ENCODE measurements at places on chromosomes 13 and 19.

DNA sequence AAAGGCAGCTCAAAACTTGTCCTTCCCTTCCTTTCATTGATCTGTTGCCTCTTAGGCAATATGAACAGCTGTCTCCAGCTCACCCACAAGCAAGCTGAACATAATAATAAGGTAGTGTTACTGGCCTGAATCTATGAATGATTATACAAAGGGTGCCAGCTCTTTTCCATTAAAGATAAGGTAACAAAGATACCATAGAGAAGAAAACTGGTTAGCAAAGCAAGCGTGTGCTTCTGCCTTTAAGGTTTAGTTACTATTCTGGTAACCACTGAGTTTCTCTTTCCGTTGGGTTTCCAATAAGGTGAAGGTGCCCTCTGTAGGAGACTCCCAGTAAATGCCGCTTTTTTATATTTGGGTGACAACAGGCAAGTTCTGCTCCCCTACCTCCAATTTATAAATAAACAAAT, 12.1 kb upstream of the DACH1 start:
- DNase-seq, result no peak

GRCh38 chr19:48928164-48929025, 5.1 kb upstream of the DHDH start:
- DNase-seq, result no peak

- no peak for DNase-seq
Observed at GRCh38 chr13:21675095-21675991, 4.5 kb downstream of the FGF9 start.

DNA sequence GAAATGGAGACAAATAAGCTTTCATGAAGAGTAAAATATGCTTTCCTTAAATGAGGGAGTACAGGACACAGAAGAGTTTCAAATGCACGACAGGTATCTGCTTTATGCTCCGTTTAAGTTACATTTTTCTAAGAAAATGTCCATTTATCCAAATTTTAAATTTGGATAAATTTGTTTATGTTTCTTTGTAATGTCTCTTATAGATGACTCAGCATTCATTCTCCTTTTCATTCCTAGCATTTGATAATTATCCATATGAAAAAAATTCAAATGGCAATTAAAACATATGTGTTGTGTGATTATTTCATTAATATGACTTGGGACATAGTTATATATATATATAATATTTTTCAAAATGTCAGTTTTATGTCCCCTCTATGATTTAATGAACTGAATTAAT, 1449.3 kb downstream of the SLITRK1 start:
- DNase-seq, result no peak

- peak; percentile 76 for DNase-seq
Observed at GRCh38 chr19:36605101-36605876, at the start of gene ZNF382. Gene ZNF382, plus strand, starts transcription at chr19:36605313. Its CDS starts 4,602 bp downstream, at chr19:36609915.

DNA sequence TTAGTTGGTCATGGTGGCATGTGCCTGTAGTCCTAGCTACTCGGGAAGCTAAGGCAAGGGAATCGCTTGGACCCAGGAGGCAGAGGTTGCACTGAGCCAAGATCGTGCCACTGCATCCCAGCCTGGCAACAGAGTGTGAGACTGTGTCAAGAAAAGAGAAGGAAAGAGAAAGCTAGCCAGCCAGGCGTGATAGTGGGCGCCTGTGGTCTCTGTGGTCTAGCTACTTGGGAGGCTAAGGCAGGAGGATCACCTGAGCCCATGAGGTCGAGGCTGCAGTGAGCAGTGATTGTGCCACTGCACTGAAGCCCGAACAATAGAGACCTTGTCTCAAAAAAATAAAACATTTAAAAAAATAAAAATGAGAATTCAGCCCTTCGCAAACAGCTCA, 33.3 kb downstream of the TIMM13 start:
- DNase-seq, result no peak

- no peak for DNase-seq
Observed at GRCh38 chr19:46530636-46531035, 35.0 kb upstream of the PNMA8B start.

DNA sequence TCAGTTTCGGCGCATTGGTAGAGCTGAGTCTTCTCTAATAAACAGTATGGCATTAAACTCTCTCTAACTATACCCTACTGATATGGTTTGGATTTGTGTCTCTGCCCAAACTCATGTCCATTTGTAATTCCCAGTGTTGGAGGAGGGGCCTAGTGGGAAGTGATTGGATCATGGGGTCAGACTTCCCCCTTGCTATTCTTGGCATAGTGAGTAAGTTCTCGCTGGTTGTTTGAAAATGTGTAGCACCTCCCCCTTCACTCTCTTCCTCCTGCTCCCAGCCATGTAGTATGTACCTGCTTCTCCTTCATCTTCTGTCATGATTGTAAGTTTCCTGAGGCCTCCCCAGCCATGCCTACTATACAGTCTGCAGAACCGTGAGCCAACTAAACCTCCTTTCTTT, 682.7 kb upstream of the ARGLU1 start:
- DNase-seq, result no peak

- DNase-seq, result no peak
Observed at GRCh38 chr19:11166281-11167142, 10.9 kb upstream of the SPC24 start.

DNA sequence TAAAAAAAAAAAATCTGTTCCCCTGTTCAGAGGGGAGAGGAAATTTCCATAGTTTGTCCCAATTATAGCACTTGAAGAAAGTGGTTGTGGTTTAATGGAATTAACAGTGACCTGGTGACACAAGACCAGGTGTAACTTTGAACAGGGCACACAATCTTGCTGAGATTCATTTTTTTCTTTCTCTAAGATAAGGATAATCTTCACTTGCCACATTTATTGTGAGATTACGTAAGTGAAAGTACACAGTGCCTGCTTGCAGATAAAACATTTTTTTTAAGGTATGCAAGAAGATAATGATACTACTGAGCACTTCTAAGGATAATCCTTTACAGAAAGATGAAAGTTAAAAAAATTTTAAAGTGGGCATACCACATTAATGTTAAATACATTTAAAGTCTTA, 448.1 kb downstream of the DIAPH3 start:
- no peak for DNase-seq

DNA sequence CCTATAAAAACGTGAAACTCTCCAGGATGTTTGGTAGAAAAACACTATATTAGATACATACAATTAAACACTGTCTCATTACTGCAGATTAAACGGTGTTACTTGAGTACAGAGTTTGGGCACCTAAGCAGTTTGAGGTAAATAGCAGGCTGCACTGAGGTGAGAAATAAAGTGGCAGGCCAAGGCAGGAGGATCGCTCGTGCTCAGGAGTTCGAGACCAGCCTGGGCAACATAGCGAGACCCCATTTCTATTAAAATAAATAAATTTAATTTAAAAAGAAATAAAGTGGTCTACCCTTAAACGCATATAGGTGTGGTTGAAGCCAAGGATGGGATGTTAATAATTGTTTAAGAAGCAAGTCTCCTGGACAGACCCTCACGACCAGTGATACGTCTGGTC, 1.2 kb downstream of the PSPC1 start:
- no peak for DNase-seq

DNA sequence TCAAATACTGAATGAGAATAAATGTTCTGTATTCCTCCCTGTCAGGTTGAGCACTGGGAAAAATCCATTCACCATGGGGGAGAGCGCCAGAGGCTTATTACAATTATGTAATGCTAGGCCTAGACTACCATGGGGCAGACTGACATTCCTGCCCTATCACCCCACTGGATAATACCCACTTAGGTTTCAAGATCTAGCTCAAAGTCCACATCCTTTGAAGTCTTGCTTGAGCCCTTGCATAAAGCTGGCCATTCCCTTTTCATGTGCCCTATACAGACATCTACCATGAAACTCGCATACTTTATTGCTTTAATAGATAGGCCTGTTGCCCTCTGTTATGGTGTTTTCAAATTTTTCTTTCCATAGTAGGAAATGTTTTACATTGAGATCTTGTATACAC, 149.3 kb downstream of the RGCC start:
- DNase-seq, result no peak

DNA sequence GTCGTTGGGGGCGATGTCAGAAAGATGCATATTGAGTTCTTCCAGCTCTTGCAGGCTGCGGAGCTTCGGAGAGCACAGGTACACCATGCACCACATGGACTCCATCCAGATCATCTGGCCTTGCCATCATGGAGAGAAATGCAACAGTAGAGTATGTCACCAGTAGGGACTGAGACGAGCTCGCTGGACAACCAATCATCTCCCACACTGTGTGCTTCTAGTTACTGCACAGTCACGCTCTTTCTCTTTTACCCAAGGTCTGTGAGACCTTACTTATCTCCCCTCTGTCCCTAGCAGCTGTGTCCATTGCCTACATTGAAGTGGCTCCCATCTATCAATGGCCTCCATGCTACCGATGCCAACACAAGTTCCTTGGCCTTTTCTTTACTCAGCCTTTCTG, 90.5 kb downstream of the C13orf42 start:
- no peak for DNase-seq

DNA sequence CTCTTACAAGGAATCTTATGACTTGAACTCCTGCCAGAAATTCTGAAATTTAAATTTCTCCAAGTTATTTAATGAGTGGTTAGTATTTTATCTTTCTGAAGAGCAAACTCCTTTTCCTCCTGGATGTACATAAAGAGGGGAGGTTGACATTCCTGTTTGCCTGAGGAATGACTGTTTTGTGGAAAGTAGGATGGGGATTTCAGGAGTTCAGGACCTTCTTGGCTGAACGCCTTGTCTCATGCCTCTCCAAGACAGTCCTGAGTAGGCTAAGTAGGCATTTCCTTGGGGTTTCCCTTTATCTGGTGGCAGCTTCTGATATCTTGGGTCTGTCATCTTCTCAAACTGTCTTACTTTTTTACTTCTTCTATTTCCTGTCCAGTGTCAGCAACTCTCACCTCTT, 356.6 kb downstream of the TDRD3 start:
- no peak for DNase-seq

- no peak for DNase-seq
Observed at GRCh38 chr13:33164331-33164730, 121.2 kb downstream of the STARD13 start.

DNA sequence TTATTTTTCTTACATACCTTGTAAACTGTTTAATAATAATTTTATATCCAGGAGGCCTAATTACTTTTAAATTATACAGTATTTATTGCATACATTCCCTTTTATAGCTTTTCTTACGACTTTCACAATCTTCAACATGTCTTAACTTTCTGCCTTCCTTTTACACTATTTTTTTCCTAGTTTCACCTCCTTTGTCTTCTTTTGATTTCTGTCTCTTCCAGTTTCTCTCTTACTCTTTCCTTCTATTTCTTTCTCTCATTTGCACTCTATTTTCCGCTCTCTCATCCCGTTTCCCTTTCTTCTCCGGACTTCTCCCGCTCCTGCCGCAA, 11.5 kb downstream of the ZNF552 start:
- DNase-seq, result no peak

- no peak for DNase-seq
Observed at GRCh38 chr13:90999401-90999800, 348.1 kb upstream of the MIR17HG start.

DNA sequence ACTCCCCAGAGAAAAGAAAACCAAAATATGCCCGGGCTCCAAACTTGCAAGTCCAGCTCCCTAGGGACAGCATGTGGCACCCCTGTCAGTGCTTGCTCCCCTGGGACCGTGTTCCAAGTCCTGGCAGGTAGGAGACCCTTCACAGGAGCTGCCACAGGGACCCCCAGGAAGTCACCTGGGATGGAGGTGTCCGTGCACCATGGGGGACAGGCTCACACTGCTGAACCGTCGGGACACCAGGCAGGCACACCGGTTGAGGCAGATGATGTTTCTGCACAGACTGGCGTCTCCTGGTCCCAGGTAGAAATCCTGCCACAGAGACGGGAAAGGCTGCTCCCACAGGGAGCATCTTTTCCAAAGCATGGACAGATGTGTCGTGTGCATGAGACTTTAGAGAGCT, 11.7 kb upstream of the PROZ start:
- DNase-seq, result no peak
